ENCODE measurements at places on chromosomes 7 and 10.

- DNase-seq = no peak
Measured at GRCh38 chr10:53003094-53003493, 230.5 kb upstream of the MBL2 start.

DNA sequence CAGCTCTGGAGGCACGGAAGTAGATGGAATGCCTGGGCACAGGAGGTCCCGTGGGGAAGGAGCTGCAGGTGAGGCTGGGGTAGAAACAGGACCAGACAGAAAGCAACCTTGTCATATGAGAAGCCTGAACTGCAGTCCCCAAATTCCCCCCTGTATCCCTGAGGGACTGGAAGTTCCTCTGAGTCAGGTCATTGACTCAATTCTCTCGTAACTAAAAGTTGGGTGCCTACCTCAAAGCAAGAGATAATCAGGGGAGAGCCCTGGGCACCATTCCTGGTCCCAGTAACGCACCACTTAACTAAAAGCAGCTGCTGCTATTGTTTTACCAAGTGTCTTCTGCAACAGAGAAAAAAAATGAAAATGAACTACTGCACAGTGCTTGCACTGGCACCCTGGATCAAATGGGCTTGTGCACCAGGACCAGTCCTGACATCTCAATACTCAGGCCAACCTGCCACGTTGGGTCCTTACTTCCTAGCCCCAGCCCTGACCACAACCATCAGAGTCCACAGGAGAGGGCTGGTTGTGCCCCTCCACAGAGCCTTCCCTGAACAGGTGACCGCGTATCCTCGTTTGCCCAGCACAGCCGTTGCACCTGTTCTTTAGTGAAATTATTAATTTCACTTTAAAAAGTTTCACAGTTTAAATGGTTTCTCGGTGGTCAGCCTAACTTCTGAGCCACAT lies 79.3 kb downstream of the GRID1 start:
- DNase-seq = no peak

- no peak for DNase-seq
Measured at GRCh38 chr7:141960687-141961422, 12.7 kb downstream of the TAS2R38 start.

- no peak for DNase-seq
Measured at GRCh38 chr10:100291356-100291755, 4.9 kb upstream of the BLOC1S2 start.

- no peak for DNase-seq
Measured at GRCh38 chr7:99625321-99625720, 8.6 kb downstream of the ZSCAN25 start.

GRCh38 chr7:4958477-4959301 lies at the start of gene MMD2:
Gene MMD2, minus strand, starts transcription at chr7:4959187. Its CDS starts 170 bp downstream, at chr7:4959017.
- no peak for DNase-seq

DNA sequence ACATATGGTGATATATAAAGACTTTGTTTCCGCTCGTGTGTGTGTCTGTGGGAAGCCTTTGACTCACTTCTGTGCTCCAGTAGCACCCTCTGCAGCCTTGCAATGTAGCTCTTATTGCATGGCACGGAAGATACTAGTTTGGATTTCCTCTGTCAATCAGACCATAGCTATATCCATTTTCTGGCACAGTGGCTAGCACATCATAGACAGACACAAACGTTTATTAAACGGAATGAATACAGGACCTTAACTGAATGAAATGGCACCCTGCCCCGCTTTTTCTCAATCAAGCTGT lies 124.0 kb upstream of the PTPN20 start:
- no peak for DNase-seq

DNA sequence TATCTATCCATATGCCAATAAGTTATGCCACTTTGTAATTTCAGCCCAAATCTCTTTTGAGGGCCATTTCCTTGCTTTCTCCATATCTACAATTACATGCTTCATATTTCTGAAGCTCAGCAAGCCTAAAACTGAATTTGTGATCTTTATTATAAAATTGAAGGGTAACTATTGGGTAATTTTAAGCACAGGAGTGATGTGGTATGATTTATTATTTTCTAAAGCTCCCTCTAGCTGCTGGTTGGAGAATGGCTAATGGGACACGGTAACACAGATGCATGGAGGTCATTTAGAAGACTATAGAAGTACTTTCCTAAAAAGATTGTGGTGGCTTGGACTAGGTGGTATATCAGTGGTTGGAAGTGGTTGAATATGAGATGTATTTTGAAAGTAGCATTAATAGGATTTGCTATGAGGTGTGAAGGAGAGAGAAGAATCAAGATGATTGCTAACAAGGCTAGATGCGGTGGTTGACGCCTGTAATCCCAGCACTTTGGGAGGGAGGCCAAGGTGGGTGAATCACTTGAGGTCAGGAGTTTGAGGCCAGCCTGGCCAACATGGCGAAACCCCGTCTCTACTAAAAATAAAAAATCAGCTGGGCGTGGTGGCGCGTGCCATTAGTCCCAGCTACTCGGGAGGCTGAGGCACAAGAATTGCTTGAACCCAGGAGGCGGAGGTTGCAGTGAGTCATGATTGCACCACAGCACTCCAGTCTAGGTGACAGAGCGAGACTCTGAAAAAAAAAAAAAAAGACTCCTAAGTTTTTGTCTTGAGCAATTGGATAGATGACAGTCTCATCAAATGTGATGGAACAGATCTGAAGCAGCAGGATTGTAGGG lies 13.9 kb downstream of the KLHDC10 start:
- DNase-seq = no peak

- no peak for DNase-seq
Measured at GRCh38 chr10:38025283-38025682, 14.8 kb downstream of the ZNF33A start.

GRCh38 chr7:4386190-4386589 lies 295.9 kb upstream of the FOXK1 start:
- DNase-seq = no peak

GRCh38 chr7:53602817-53603418 lies 567.5 kb downstream of the POM121L12 start:
- DNase-seq = no peak

GRCh38 chr7:71285571-71286145 lies 153.7 kb downstream of the GALNT17 start:
- no peak for DNase-seq

GRCh38 chr10:77289027-77289501 lies 348.5 kb downstream of the KCNMA1 start:
- DNase-seq = no peak

DNA sequence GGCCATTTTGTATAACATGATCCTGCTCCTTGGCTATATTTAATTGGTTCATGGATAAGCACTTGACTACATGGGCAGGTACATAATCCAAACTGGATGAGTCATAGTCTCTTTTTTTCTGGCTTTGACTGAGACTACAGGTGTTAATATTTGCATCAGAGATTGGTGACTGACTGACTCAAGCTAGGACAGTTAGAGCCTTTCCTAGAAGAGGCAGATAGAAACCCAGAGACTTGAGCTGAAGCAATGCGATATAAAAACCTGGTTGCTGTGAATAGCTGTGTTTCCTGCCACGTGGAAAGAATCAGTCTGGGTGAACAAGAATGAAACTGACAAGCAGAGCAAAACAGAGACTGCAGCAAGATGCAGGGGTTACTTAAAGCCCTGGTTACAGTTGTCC lies 81.0 kb downstream of the SAMD9 start:
- no peak for DNase-seq

- DNase-seq = no peak
Measured at GRCh38 chr7:35749556-35749955, 51.3 kb upstream of the SEPTIN7 start.

- no peak for DNase-seq
Measured at GRCh38 chr7:141844256-141844655, 3.0 kb upstream of the PRSS37 start.

DNA sequence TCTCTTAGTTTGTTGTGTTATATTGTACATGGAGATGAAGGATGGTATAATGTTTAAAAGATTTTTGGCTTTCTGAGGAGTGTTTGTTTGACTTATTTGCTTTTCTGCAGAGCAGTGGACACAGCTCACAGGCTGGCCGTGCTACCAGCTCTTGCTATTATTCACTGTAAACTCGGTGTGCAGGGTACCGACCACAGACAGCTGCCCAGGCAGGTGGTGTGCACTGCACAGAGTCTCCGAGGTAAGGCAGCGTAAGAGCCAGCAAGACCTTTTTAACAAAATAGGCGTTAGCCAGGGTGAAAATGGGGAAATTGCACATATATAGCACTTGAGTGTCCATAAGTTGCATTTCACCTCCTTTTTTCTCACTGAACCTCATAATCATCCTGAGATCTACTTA lies 438.0 kb downstream of the CNTNAP2 start:
- no peak for DNase-seq

DNA sequence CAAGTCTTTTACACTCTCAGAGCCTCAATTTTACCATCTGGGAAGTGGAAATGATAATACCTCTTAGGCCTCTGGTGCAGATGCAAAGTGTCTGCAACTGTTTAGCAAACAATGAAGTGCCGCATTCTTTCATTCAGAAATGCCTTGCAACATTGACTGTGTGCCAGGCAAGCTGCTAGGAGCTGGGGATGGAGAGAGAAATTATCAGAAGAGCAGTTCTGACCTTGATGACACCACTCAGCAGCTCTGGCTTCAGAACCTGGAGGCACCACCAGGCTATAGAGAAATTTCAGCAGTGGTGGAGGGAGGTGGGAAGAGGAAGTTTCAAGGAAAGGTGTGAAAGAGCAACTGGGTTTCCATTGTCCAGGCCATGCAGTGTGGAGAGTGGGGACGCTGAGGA lies 78.1 kb upstream of the HABP2 start:
- no peak for DNase-seq

DNA sequence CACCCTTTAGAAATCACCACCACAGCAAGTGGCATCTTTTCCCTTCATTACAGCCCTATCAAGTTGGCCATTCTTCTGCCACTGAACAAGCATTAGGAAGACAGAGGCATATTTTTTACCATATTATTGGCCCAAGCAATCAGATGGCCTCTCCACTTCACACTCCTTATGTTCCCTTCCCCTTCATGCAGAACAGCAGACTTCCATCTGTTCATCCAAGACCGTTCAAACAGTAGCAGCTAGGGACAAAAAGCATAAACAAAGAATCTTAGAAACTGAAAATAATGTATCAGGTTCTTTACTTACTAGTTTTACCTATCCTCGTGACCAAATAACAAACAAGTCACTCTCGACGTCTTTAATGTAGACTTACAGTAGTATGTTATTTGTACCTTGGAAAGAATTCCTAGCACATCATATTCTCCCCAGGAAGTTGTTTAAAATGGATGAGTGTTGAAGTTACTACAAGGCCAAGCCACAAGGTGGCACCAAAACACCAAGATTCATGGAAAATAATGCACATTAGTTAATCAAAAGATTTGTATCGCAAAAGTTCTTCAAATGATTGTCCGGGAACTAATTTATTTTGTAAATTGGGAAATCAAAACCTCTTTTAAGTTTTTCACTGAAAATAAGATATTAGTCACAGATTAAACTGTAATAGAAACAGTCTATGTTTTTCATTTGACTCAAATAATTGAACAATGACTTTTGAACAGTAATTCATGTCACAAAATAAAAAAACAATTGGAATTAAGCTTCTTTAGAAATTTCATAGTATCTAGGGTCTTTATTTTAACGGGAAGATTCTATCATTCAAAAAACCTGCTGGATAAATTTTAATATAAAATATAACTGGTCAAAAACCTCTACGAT lies 112.1 kb downstream of the VPS41 start:
- no peak for DNase-seq

DNA sequence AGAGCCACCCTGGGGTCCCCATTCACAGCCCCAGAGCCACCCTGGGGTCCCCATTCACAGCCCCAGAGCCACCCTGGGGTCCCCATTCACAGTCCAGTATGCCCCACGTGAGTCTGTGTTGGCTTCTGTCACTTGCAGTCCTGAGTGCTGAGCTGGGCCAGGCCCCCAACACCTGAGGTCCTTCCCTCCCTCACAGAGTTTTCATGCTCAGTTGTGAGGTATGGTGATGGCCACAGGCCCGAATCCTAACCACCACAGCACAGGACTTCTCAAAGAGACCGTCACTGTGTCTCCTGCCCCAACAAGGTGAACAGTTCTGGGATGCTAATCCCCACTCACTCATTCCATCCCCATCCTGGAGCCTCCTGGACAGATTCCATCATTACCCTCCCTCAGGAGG lies 239.2 kb downstream of the PTPRN2 start:
- no peak for DNase-seq

DNA sequence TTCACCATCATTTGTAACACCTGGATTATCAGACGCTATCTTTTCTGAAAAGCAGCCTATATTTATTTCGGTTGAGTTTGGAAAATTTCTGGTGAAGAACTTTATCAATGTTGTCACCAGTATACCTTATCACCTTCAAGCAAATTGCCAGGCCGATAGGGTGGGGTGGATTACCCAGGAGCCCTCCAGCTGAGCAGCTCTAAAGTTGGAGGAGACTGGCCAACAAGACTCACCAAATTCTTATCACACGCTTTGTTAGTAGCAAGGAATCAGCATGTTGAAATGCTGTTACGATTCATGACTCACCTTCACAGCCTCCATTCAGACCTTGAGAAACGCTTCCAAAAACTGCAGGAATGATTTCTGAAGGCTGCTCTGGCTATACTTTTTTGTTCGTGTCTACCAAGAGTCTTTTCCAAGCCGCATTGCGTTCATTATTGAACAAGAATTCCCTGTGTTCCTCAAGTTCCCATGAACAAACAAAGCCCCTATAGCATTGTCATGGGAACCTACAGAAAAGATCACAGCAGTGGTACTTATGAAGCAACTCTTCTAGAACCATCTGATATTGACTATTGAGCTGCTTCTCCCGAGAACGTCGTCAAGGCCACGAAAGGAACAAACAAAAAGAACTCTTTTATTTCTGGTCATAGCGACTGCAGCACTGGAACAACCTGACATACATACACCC lies 291.4 kb downstream of the SFMBT2 start:
- no peak for DNase-seq

GRCh38 chr7:17392846-17393245 lies 94.4 kb downstream of the AHR start:
- DNase-seq = no peak

DNA sequence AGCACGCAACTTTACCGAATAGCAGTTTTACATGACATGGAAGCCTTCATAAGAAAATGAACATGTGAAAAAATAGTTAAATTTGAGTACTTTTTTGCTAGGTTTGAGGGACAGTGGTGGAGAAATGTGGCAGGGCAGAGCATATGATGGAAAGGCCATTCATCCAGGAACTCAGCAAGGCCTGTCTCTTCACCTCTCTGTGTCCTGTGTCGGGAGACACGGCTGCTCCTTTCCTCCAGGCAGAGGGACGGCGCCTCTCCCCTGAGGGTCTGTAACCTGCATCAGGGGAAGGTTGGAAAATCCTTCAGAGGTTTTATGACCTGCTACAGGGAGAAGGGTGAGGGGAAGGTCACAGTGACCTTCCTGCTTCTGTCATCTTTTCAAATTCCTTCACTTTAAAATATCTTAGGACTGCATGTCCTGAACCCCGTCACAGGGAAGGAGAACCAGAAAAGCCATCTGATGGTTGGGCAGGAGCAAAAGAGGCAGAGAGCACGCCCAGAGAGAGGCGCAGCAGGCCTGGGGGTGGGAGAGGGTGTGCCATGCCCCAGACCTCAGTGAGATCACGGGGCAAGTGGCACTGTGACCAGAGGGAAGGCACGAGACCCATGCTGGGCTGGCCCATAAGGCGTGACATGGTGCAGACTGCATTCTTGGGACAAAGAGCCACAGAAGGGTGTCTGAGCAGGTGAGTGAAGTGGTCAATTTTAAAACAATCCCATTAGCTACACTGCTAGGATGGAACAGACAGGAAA lies 44.0 kb downstream of the GSDME start:
- no peak for DNase-seq

All from stimulated activated CD8-positive, alpha-beta memory T cell treated with anti-CD3 and anti-CD28 coated beads, Interleukin-4, amount 100 ng/mL, for 4 hours (primary cell).